ENCODE measurements at places on chromosomes 11 and 22.

DNA sequence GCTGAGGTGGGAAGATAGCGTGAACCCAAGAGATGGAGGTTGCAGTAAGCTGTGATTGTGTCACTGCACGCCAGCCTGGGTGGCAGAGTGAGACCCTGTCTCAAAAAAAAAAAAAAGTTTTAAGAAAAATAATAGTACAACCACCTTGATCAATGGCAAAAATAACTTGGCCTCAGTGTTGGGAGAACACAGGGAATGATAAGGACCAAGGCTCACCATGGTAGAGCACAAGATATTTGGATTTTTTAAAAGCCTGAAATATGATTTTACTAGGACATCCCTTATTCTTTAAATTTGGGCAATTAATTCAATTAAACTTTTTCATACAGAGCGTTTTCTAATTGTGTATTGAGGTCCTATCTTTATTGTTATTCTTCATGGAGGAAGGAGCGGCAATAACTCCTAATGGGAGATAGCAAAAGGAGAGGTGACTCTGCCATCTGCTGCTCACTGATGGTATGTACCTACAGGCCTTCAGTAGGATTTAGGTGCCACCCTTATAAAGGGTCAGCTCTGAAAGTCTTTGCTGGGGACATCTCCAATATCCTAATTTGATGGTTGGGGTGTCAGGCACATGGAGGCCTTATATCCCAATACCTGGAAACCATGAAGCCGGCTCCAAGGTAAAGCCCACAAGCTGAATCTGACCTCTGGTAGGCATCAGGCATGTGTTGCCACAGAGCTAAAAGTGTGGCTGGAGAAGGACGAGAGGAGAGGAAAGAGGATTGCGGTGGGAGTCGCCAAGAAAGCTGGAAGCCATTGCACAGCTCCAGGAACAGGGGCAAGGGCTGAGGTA, 21.9 kb upstream of the POLD3 start:
- H3K36me3 ChIP-seq, result no peaks in the 10 kb centered on the region
- no peak overlapping the region for H3K4me3 ChIP-seq
- H3K4me1 ChIP-seq, result no peaks in the 10 kb centered on the region
- H3K27me3 ChIP-seq, result no peaks in the 10 kb centered on the region

DNA sequence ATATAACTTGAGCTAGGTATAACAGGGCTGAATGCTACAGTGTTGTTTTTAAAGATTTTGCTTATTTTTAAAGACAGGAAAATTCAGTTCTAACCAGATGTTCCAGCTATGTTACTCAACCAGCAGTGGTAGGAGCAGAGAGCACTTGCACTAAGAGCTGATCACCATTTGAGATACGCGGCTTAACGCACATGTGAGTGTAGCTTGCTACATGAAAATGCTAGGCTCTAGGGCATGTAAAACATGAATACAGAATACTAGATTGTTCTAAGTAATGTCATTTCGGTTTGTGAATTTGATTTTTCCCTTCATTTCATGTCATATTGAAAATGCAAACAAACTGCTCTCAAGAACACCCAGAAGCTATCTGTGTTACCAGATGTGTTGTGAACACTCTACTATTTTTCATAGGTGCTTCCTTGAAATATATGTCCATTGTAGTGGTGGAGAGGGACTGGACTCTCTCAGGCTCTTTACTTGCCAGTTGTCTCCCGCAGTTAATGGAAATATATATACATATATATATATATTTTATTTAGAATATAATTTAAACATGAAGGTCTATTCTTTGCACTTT, 10.8 kb upstream of the TECTA start:
- H3K27ac ChIP-seq, result no peak overlapping the region
- no peak overlapping the region for H3K4me3 ChIP-seq
- H3K4me1 ChIP-seq, result no peaks in the 10 kb centered on the region
- H3K36me3 ChIP-seq, result peaks cover 25% of the 10 kb centered on the region

- H3K4me3 ChIP-seq, result no peak overlapping the region
- H3K27me3 ChIP-seq, result peaks cover 3% of the 10 kb centered on the region
- no peak for DNase-seq
- H3K27ac ChIP-seq, result no peak overlapping the region
- H3K36me3 ChIP-seq, result no peaks in the 10 kb centered on the region
These were observed 102.4 kb upstream of the SERPIND1 start for GRCh38 chr22:20671409-20672081.

DNA sequence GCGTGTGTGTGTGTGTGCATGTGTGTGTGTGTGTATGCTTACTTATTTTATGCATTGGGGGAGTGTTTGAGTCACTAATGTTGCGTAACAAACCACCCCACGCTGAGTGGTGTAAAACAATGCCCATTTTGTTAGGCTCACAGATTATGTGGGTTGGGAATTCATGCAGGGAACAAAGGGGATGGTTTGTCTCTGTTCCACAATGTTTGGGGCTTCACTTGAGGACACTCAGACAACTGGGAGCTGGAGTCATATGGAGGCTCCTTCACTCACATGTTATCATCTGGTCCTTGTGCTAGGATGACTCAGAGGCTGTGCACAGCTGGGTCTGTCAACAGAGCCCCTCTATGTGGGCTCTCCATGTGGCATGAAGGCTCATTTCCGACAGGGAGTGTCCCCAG, 51.3 kb upstream of the LARGE1 start:
- DNase-seq, result no peak
- H3K36me3 ChIP-seq, result no peaks in the 10 kb centered on the region
- no peak overlapping the region for H3K27ac ChIP-seq
- H3K4me1 ChIP-seq, result no peaks in the 10 kb centered on the region
- H3K4me3 ChIP-seq, result no peak overlapping the region

- no peaks in the 10 kb centered on the region for H3K27me3 ChIP-seq
- H3K36me3 ChIP-seq, result peaks cover 9% of the 10 kb centered on the region
- no peak overlapping the region for H3K4me3 ChIP-seq
These were observed 28.5 kb downstream of the BTBD10 start for GRCh38 chr11:13434247-13435205.

DNA sequence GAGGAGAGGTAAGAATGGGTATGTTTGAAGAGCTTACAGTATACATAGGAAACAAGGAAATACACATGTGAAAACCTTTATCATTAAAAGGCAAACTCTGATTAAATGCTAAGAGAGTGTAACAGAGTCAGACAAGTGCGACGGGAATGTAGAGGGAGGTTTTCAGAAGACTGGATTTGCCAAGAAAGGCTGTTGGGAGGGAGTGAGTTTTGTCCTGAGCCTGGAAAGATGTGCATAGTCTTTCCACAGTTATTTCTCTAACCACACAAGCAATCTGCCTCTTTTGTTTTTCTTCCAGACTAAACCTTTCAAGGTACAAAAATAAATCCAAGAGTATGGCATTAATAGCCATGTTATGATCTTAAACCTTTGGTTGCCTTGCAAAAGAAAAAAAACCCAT, 170.9 kb downstream of the KIRREL3 start:
- DNase-seq, result no peak
- H3K27me3 ChIP-seq, result peaks cover 8% of the 10 kb centered on the region
- no peaks in the 10 kb centered on the region for H3K4me1 ChIP-seq
- no peak overlapping the region for H3K27ac ChIP-seq
- no peaks in the 10 kb centered on the region for H3K36me3 ChIP-seq

- H3K27me3 ChIP-seq, result peaks cover 33% of the 10 kb centered on the region
- H3K36me3 ChIP-seq, result no peaks in the 10 kb centered on the region
- no peak overlapping the region for H3K27ac ChIP-seq
- DNase-seq, result no peak
- H3K4me3 ChIP-seq, result no peak overlapping the region
These were observed 1.9 kb downstream of the CHRM4 start for GRCh38 chr11:46389450-46390330.

- no peak for DNase-seq
- peaks cover 4% of the 10 kb centered on the region for H3K27me3 ChIP-seq
- H3K36me3 ChIP-seq, result peaks cover 15% of the 10 kb centered on the region
- peaks cover 69% of the 10 kb centered on the region for H3K4me1 ChIP-seq
- no peak overlapping the region for H3K4me3 ChIP-seq
- H3K27ac ChIP-seq, result no peak overlapping the region
These were observed 71.2 kb downstream of the PHF21A start for GRCh38 chr11:46050003-46050461.

DNA sequence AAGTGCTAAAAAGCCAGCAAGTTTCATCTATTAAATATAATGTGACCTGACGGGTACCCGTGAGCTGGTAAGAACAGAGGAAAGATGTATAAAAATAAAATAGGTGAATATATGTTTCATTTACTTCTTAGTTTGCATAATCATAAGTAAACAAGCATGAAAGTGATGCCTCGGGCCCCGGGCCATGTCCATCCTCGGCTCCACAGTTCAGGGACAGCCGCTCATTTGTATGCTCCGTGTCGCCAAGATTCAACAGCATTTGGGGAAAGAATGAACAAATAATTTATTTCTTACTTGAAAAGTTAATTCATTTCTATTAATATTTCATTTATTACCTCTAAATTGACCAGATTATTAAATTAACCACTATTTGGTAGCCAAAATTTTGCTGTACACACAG, 251.8 kb downstream of the NTM start:
- no peak overlapping the region for H3K27ac ChIP-seq
- H3K4me1 ChIP-seq, result no peaks in the 10 kb centered on the region
- no peaks in the 10 kb centered on the region for H3K36me3 ChIP-seq
- no peak for DNase-seq
- H3K4me3 ChIP-seq, result no peak overlapping the region
- no peaks in the 10 kb centered on the region for H3K27me3 ChIP-seq

DNA sequence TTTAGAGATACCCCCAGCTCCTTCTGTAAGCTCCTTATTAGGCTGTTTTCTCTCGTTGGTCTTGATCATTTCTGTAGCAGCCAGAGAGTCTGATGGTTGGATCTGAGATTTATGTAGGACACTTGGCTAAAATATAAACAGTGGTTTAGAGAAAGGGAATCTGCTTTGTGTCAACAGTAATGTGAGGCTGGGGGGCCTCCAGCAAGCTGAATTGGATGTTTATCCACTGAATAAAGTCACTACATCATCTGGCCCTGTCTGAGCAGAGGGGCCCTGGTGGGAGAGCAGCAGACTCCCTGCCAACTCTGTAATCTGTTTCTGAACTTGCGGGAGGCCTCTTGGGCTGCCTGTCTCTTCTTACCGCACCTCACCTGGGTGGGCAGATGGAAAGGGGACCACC, 328.5 kb upstream of the PLET1 start:
- H3K4me3 ChIP-seq, result no peak overlapping the region
- no peaks in the 10 kb centered on the region for H3K36me3 ChIP-seq
- no peak overlapping the region for H3K27ac ChIP-seq
- H3K4me1 ChIP-seq, result peaks cover 5% of the 10 kb centered on the region

- DNase-seq, result no peak
- no peaks in the 10 kb centered on the region for H3K36me3 ChIP-seq
- no peaks in the 10 kb centered on the region for H3K4me1 ChIP-seq
- no peak overlapping the region for H3K4me3 ChIP-seq
- H3K27me3 ChIP-seq, result peaks cover 2% of the 10 kb centered on the region
These were observed 325.4 kb downstream of the BRD1 start for GRCh38 chr22:49502126-49502826.

- peaks cover 9% of the 10 kb centered on the region for H3K27me3 ChIP-seq
- DNase-seq, result no peak
- H3K4me3 ChIP-seq, result no peak overlapping the region
These were observed 88.4 kb downstream of the CCDC81 start for GRCh38 chr11:86463120-86463519.
